Activated CD8-positive, alpha-beta memory T cell treated with anti-CD3 and anti-CD28 coated beads for 4 hours (primary cell): ENCODE measurements at places on chromosomes 5 and 9.

DNA sequence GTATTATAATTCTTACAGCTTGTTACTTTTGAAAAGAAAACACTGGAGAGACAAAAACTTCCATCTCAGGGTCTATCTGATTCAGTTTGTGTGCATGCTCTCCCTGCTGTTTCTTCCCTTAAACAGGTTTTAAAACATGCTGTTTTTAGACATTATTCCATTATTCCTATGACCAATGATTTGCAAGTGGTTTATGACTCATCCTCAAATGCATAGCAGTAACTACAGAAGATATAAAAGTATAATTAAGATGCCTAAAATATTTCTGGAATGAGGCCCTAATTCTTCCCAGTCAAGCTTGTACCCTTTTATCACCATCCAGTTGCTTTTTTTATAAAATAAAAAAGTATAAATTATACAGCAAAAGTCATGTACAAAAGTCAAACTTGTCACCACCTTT lies 3.7 kb downstream of the DTWD2 start:
- DNase-seq: no peak

DNA sequence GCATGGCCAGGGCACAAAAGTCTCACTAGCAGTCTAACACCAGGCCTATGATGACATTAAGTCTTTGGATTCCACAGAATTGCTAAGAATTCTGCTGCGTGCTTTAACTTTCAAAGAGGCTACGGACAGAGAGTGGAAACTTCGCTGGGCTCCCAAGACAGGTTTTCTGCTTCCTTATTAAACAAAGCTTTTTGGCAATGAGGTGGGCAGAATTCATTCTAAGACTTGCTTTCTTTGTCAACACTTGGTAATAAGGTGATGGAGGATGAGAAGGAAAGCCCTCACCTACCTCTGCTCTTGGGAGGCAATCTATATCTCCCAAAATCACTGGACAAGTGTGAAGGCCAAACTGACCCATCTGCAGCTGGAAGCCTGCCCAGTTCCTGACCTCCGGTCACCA lies 231.9 kb downstream of the ATPSCKMT start:
- no peak for DNase-seq

- DNase-seq: no peak
These were observed 368.7 kb upstream of the KLF4 start for GRCh38 chr9:107858260-107858659.

DNA sequence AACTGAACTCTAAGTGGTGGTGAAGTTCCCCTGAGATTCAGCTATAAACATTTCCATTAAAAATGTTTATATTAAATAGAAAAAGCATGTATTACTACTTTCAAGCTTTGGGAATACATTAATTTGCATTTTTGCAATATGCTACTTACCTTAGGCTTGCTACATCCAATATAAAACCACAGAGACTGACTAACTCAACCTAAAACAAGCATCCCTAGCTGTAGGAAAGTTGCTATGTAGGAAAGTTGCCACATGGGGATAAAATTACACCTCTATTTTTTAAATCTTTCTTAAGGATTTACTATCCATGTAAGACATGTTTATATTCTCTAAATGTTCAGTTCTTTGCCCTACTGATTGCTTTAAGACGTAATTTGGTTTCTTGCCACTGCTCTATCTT lies 12.8 kb downstream of the SCAMP1 start:
- DNase-seq: no peak

GRCh38 chr5:125467222-125467621 lies 720.8 kb upstream of the ZNF608 start:
- DNase-seq: no peak

GRCh38 chr5:10676224-10676623 lies 84.8 kb downstream of the DAP start:
- DNase-seq: no peak

DNA sequence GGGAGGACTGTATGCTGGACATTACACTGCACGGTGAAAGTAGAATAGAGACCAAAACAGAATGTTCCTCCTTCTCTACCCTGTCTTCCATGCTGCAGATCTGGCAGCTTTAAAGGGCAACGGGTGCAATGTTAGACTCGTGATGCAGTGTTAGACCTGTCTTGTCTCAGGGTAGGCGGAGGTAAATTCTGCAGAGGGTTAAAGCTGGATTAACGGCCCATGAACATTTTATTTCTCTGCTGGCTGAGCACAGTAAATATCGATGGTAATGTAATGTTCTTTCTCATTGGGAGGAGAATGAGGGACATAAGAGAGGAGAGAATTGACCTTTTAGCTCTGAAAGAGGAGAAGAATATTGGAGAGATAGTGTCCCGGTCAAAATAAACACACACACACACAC lies 178.9 kb downstream of the NMUR2 start:
- no peak for DNase-seq

GRCh38 chr9:107545036-107545435 lies 55.5 kb upstream of the KLF4 start:
- DNase-seq: no peak

GRCh38 chr5:150006318-150006717 lies 5.8 kb downstream of the HMGXB3 start:
- DNase-seq: no peak

GRCh38 chr9:15873573-15874177 lies 320.8 kb downstream of the CCDC171 start:
- DNase-seq: no peak
